Activated CD8-positive, alpha-beta memory T cell treated with anti-CD3 and anti-CD28 coated beads for 1 hour (primary cell): ENCODE measurements at places on chromosomes 1 and 21.

GRCh38 chr1:78370779-78371482 lies 119.8 kb upstream of the PTGFR start:
- no peak for DNase-seq

- DNase-seq = no peak
These were observed 18.4 kb downstream of the FMN2 start for GRCh38 chr1:240109920-240110636.

DNA sequence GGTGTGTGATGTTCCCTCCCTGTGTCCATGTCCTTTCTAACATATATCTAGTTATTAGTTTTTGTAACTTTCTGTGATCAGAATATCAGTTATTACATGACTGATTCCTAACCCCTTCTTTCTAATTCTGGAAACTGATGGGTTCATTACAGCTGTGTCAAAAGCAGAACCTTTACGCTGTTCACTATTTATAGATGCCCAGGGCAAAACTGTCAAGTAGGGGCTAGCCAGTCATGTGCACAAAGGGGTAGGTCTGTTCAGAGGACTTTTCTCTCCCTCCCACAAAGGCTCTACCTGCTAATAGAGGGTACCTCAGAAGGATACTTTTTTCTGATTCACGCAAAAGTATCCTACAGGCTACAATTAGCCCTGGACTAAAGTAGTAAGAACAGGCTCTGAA lies 79.2 kb downstream of the NRDC start:
- DNase-seq = no peak

GRCh38 chr1:232334811-232335210 lies 295.1 kb downstream of the SIPA1L2 start:
- no peak for DNase-seq
